SHP77 (cell line): ENCODE measurements at places on chromosomes 1 and 21.

GRCh38 chr1:65259816-65260215 lies 49.5 kb upstream of the DNAJC6 start:
- no peak for DNase-seq

DNA sequence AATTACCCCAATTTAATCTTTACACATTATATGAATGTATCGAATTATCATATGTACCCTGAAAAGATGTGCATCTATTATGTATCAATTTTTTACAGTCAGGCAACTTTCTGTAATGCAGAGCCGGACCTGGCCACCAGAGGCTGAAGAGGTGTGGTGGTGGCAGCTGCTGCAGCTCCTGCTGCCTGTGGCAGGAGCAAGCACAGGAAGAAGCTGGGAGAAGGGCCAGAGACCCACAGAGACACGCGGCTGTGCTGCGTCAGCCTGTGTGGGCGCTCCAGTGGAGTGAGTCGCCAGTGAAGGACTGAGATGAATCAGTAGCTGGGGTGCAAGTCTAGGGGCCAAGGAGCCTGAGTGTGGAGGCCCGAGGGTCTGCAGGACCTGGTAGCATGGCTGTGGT lies 74.3 kb upstream of the COG2 start:
- peak; percentile 30 for DNase-seq

- no peak for DNase-seq
Measured at GRCh38 chr1:19646377-19647319, 2.5 kb downstream of the NBL1 start.

GRCh38 chr1:228207381-228207810 lies 448 bp upstream of the OBSCN start:
- DNase-seq: no peak
